CD4-positive, alpha-beta T cell treated with Interleukin-10 for 1 hour (primary cell): ENCODE measurements at places on chromosomes 3 and 15.

DNA sequence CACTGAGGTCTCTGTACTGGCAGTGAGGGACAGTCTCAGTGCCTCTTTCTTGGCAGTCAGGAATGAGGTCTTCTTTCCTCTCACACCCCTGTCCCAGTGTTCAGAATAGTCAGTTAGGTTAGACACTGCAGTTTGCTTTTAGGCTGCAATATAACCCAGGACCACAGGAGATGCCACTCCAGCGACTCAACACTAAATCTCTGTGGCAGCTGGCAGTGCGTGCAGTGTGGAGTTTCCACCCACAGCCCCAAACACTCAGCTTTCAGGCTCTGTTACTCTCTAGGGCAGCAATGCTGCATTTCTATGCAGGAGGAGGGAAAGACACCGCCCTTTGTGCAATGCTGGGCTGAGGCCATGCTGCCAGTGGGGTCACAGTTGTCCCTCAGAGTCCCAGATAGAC lies 150.2 kb upstream of the SUCLG2 start:
- no peak for DNase-seq

- no peak for DNase-seq
Observed at GRCh38 chr3:131793870-131794269, 240.9 kb downstream of the CPNE4 start.

DNA sequence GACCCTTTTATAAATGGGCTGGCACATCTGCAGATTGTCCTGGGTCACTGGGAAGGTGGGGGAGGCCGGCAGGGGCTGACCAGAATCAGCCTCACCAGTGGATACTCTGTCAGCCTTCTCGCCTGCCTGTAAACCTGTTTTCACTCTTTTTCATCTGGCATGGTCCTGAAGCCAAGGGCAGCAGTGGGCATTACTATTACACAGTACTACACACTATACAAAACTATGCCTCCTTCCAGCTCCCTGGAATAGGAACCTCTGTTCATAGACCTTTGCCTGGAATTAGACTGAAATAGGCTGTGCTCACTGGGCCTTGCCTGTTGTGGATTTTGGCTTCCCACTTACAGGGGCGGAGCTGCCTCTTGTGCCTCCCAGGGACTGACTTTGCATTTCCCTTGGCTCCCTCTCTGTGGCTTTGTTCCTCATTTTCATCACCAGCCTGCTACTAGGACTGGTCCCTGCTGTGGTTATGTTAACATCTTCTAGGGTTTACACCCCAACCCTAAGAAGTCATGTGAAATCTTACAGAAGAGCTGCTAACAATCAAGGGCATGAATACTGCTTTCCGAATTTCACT lies 120.7 kb downstream of the FNDC3B start:
- no peak for DNase-seq

- no peak for DNase-seq
Observed at GRCh38 chr15:37931868-37932267, 2.6 kb upstream of the TMCO5A start.

- no peak for DNase-seq
Observed at GRCh38 chr3:64928683-64929082, 240.9 kb upstream of the ADAMTS9 start.

GRCh38 chr3:98603580-98603979 lies 10.2 kb upstream of the CPOX start:
- no peak for DNase-seq

GRCh38 chr3:119738741-119739140 lies 35.9 kb downstream of the CFAP91 start:
- no peak for DNase-seq

DNA sequence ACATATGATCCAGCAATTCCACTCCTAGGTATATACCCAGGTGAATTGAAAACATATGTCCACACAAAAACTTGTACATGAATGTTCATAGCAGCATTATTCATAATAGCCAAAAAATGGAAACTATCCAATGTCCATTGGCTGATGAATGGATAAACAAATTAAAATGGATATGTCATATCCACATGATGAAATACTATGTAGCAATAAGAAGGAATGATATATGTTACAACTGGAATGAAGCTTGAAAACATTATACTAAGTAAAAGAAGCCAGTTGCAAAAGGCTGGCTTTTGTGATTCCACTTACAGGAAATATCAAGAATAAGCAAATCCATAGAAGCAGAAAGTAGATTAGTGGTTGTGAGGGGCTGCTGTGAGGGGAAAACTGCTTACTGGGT lies 33.7 kb downstream of the BNC1 start:
- DNase-seq = no peak

DNA sequence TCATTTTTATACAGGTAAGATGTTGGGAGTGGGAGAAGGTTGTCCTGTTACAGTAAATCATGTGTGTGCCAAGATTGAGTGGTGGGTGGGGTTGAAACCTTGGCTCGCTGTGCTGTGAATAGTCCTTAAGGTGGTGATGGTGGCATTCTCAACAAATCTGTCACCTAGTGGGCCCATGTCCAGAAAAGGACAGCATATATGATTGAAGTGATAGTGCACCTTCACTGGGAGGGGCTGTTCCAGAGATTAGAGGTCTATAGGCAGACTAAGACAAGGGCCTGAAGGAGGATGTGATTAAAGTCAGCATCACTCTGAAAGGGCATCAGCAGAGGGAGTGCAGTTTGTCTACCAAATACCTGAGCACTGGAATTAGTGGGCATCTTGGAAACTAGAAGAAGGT lies 374.2 kb upstream of the C2CD4B start:
- DNase-seq = no peak

GRCh38 chr15:96180087-96180748 lies 150.3 kb upstream of the NR2F2 start:
- DNase-seq = no peak
